ENCODE measurements at places on chromosomes 5 and 9.
A peak's percentile ranks its signal among the peaks of the same experiment; 100 is the strongest.

DNA sequence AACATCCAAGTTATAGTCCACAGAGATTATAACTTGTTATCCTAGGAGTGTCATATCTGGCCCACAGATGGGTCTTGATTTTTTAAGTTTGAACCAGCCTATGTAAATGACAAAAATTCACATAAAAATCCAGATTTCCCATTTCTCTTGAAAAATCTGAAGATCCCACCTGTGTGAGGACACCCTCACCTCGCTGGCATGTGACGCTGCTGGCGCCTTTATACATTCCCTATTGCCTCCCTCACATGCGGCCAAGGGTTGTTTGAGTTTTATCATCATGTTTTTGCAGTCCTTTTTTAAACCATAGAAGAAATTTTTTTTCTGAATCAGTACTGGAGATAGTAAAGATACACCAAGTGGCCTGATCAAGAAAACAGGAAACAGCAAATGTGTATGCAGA, 25.9 kb upstream of the PPP1R2B start:
- DNase-seq, result no peak

DNA sequence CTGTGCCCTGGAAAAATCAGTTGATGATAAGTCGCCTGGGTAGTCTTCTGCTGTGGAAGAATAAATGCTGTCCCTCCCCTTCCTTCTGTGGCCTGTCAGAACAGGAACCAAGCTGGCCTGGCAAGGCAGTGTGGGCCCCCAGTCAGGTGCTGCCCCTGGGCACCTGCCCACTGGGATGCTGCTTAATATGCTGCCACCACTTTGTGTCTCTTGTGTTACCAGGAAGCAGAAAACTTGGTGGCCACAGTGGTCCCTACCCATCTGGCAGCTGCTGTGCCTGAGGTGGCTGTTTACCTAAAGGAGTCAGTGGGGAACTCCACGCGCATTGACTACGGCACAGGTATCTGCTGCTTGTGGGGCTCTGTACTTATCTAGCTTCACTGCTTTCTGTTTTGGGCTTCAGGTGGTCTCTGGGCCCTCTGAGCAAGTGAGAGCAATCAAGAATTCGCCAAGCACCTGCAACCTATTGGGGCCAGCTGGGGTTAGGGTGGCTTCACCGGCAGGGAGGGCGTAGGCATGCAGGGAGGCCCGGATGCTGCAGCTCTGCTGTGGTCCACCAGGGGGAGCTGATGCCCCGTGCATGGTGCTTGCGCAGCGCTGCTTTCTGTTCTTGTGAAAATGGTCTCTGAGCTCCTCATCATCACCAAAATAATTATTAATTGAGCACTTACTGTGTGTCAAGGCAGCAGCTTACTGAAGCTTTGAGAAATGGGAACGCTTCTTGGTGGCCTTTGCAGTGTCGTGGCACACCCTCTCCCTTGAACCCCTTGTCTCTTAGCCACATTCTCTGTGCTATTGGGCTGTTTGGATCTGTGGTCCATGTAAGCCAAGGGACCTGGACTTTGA, 20.3 kb downstream of the PTPA start:
- DNase-seq, result peak; percentile 81

DNA sequence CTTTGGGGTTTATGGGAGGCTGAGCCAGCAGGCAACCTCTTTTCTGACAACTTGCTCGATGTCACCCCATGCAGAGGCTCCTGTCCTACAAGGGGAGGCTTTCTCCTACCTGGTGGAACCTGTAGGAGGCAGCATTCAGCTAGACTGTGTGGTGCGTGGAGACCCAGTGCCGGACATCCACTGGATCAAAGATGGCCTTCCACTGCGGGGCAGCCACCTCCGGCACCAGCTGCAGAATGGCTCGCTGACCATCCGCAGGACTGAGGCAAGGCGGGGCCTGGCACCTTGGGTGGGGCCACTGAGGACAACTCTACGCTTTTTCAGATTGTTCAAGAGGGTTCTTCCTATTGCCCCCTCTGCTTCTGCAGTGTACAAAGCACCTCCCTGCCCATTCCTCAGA, 36.1 kb upstream of the ASS1 start:
- no peak for DNase-seq

GRCh38 chr5:147391781-147392180, 118.1 kb downstream of the DPYSL3 start:
- DNase-seq, result peak; percentile 21

DNA sequence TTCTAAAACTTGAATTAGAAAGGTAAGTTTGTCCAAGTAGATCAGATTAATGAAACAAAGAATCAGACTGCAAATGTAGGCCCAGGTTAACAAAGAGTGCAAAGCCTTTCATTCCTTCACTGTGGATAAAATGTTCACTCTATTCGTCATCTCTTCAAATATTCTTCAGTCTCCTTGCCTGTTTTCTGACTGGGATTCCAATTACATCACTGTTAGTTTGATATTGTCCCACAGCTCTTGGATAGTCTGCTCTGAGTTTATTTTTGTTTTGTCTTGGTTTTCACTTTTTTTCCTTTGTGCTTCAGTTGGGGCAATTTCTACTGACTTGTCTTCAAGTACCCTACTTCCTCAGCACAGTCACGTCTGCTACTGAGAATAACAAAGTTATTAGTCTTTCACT, 38.5 kb upstream of the GZMA start:
- DNase-seq, result no peak

DNA sequence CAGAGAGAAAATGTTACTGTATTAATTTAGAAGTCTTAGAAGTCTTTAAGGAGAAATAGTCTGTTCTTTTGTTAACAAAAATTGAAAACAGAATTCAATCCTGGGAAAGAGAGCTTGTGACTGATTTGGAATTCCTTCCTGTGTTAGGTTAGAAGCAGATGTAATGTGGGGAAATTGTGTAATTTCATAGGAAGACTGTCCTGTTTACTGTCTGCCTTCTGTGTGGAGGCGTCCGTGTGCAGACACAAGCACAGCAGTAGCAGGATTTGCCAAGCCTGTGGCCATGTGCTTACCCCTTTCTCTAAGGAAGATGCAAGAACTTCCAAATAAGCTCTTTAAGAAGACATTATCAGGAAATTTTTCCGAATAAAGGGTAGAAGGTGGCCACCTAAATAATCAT, 36.7 kb upstream of the F2R start:
- no peak for DNase-seq

DNA sequence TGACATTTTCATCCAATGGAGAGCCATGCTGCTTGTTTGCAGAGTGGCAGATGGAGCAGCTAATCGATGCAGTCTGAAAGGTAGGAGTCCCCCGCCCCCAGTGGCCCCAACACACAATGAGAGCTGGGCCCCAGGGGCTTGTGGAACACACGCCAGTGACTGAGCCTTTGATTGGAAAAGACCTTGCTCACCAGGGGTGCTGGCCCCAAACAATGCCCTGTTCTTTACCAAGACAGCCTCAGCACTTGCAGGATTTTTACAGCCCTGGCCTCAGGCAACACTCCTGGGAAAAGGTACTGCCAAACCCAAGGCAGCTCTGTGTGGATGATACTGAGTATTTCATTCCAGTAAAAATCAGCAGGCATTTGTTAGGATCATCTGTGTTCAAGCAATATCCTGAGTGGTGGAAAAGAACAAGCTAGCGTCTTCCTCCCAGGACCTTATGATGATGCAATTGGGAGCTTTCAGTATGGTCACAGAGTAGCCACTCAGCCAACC, 276.8 kb upstream of the CLINT1 start:
- DNase-seq, result no peak

DNA sequence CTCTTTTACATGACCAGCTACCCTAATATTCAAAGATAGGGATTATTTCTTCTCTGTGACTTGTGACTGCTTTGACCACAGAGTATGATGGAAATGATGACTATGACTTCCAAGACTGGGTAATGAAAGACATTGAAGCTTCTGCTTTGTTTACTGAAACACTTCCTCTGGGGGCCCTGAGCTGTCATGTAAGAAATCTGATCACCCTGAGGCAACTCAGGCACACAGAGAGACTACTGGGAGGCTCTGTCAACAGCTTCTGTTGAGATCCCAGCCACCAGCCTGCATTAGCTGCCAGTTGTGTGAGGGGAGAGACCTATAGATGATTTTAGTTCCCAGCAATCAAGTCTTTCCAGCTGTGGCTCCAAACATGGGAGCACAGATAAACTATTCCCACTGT, 76.5 kb downstream of the KCTD16 start:
- DNase-seq, result no peak

DNA sequence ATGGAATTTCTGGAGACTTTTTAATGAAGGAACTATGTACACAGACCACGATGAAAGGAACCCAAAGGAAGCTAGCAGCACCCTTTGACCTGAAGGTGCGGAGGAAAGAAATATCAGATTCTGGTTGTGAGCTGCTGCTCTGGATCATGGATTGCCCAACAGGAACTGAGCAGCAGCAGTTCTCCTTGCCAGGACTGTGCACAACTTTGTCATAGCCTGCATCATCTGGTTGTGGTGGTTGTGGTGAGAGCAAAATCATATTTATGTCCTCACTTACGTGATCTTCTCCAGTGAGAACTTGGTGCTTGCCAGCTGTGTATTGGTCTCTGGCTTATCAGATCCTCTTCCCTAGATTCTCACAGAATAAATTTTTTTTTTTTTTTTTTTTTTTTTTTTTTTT, 70.7 kb upstream of the LPAR1 start:
- no peak for DNase-seq

DNA sequence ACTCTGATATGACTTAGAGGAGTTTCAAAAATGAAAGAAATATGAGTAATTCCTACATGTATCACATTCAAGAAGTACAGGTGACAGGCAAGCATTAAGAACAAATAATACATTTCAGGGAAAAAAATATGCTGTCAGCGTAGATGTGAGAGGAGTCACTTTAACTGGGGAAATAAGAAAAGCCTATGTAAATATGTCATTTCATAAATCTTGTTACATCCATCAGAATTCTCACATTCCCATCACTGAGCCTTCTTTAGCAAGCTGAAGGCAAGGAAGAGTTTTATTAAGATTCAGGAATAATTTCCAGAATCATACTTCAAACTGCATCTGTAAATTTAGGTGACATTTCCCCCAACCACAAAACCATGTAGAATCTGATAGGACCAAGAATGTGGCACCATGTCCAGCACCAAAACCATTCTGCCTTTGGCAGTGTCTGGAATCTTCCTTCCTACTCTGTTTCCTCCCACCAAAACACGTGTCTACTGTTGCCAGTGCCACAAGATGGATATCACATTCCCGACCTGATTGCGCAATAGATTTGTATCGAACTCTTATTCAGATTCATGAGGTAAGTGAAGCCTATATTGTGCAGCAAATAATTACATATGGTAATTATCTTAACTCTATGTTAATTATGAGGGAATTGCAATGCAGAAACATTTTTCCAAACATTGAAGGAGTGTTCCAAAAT, 690.9 kb downstream of the ISL1 start:
- DNase-seq, result no peak

DNA sequence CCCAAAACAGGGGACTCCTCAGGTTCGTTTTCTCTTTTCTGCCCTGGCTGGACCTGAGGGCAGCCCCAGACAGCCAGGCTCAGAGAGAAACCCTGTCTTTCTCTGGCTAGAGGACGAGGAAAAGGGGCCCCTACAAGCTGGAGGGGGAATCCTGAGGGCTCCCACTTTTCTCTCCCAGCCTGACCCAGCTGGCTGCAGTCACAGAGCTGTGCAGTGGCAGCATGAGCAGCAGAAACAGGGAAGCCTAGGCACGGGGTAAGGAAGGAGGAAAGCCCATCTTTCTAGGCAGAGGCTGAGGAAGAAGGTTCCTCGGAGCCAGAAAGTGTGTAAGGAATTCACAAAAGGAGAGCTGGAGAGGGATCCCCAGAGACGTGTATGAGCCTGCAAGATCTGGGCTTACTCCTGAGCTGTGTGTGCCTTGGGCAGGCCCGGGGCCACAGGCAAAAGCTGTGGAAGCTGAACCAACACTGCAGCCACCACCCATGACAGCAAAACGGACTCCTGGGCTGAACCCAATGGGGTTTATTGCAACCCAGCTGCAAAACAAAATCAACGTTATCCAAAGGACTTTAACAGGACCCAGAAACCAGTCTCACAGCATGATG, 16.2 kb downstream of the CAMSAP1 start:
- no peak for DNase-seq

DNA sequence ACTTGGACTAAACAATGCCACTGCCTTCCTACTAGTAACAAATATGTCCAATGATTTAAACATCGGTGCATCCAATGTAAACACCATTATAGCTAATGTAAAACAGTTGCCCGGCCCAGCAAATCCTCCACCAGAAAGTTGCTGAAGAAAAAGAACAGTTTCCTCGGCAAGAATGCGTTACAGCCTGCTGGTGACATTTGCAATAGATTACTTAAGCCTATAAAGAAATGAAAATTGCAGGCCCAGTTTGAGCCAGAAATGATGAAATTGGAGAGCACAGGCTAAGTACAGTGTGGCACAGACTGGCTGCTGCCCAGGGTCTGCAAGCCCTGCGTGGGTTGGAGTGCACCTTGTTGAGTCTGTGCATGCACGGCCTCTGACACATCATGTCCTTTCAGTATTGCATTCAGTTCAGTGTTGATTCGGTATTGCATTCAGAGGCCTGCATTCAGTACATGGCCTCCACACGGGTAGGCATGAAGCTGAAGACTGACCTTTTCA, 406.0 kb upstream of the KLF4 start:
- no peak for DNase-seq

DNA sequence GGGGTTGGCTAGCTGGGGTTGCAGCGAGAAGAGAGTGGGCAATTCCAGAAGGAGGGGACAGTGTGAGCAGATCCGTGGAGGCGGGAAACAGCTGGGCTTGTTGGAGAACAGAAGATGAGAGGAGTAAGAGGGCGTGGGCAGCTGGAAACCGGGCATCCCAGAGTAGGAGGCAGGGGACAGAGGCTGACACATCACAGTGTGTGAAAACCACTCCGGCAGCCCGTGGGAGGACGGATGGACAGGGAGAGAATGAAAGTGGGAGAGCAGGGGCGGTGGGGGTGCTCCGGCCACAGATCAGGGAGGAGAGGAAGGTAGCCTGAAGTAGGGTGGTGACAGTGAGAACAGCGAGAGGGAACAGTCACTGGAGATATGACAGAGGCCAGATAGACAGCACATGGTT, 8.3 kb upstream of the PSMB7 start:
- peak; percentile 64 for DNase-seq

DNA sequence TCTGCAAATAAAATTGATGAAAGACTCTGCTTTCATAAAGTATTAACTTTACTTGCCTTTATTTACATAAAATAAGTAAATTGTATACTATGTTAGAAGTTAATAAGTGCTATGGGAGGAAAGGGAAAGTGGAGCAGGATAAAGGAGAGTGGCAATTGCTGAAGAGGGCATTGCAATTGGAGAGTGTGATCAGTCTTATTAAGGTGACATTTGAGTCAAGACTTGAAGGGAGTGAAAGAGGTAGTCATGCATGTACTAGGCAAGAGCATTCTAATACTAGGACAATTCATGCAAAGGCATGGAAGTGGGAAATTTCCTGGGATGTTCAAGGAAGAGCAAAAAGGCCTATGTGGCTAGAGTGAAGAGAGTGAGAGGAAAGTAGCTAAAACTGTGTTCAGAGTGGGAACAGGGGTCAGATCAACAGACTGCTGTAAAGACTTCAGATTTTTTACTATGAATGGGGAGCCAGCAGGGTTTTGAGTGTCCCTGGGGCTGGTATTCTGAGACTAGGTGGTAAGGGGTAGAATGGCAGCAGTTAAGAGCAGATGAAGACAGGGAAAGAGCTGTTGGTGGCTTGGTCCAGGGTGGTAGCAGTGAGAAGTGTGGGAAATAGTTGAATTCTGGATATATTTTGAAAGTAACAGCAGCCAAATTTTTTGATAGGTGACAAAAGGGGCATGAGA, 182.3 kb upstream of the RIOK2 start:
- DNase-seq, result no peak

All from posterior cingulate gyrus (tissue), 11 donors.